Activated gamma-delta T cell (primary cell): ENCODE measurements at places on chromosomes 2 and 18.

GRCh38 chr2:13046557-13047165, 329.9 kb downstream of the TRIB2 start:
- DNase-seq, result no peak

- DNase-seq, result no peak
Measured at GRCh38 chr2:143070704-143071103, 58.5 kb upstream of the ARHGAP15 start.

DNA sequence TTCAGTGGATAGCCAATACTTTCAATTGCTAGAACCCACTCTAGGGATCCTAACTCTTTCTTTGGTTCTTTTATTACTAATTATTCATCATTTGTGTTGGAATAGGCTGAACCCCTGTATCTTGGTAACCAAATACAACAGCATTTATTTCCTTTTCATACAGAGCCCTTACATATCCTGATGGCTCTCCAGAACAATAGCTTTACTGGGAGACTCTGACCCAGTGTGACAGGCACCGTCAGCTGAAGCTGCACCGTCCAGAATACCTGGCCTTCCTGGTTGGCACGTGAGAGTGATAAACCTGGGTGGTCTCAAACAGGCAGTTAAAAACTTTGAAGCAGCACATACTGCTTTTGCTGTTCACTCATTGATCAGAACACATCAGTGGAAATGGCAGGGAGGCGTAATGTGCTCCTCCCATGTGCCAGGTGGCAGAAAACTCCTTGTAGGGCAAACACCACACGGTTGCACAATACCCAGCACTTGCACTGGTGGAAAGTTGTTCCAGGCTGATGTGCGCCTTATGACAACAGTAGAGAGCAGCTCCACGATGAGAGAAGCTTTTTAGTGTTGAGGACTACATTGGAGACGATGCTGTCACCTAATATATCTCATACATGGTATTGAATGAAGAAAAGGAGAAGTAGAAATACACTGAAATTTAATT, 456.2 kb downstream of the PARD3B start:
- no peak for DNase-seq

- DNase-seq, result no peak
Measured at GRCh38 chr2:134079373-134079772, 174.5 kb upstream of the MGAT5 start.

DNA sequence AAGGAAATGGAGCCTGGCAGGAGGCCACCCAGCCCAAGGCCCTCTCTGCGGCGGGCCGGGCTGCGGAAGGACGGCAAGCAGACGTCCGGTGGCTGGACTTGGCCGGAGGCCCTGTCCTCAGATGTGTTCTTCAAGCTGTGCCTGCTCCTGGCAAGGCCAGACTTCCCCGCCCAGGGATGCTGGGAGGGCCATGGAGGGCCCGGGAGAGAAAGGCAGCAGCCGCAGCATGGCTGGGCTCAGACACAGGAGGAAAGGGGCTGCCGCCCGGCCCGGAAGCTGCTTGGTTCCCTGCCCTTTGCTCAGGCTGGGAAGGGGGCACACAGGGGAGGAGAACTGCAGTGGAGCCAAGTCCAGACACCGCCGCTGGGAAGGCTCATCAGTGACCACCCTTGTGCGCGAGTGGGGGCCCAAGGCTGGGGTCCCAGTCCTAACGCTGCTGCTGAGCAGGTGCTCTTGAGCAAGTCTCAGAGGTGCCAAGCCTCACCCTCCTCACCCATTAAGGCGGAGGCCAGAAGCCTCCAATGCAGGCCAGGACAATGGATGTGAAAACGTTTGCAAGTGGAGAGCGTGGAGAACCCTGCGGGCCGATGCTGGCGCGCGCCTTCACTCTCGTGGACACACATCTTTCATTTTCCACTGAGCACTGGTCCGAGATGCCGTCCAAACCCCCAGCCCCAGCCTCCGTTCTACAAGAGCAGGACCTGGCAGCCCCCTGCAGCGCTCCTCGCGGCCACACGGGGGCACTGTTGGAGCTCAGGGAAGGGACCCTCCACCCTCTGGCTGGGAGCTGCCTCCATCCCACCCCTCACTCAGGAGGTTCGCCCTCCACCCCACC, 7.9 kb downstream of the CROCC2 start:
- DNase-seq, result no peak

- DNase-seq, result no peak
Measured at GRCh38 chr2:55519938-55520885, 694 bp downstream of the CFAP36 start.

- no peak for DNase-seq
Measured at GRCh38 chr18:38421021-38421420, 855.4 kb upstream of the CELF4 start.

DNA sequence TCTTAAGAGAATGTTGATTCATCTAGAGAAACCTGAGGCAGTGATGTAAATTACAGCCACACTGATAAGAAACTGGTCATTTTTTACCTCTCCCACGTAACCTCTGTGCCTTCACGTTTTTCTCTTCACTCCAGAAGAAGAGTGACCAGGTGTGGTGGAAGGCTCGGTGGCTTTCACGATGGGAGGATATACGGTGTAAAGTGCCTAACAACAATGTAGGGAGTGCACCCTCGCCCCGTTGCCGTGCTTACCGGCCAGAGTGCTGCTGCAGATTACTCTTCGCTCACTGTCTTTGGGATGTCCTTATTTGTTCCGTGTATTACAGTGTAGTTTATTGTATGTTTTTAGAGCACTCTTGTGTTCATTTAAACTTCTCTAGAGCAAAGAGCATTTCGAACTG, 46.5 kb downstream of the NCK2 start:
- DNase-seq, result no peak

DNA sequence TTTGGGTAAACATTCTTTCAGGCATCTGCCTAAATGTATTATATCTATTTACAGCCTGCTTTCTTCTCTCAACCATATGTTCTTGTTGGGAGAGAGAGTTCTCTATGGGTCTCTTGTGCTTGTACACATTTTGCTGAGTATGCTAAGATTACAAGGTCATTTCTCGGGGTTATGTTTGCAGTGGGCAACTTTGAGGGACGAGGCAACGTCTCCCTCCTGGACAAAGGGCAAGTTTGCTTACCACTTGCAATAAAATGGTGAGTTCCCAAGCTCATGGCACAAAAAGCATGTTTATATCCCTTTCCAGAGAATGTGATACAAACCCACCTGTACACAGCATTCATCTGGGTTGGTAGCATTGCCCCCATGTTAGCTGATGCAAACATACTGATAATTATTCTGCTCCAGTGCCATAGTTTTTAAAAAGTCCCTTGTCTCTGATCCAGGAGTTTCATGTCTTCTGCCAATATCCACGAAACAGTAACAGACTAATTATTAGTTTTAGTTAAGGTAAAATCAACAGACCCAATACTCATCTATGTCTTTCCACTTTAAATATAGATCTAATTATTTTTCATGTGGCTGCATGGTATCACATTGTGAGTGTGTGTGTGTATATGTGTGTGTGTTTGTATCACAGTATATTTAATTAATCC, 84.2 kb upstream of the MAPK4 start:
- no peak for DNase-seq

DNA sequence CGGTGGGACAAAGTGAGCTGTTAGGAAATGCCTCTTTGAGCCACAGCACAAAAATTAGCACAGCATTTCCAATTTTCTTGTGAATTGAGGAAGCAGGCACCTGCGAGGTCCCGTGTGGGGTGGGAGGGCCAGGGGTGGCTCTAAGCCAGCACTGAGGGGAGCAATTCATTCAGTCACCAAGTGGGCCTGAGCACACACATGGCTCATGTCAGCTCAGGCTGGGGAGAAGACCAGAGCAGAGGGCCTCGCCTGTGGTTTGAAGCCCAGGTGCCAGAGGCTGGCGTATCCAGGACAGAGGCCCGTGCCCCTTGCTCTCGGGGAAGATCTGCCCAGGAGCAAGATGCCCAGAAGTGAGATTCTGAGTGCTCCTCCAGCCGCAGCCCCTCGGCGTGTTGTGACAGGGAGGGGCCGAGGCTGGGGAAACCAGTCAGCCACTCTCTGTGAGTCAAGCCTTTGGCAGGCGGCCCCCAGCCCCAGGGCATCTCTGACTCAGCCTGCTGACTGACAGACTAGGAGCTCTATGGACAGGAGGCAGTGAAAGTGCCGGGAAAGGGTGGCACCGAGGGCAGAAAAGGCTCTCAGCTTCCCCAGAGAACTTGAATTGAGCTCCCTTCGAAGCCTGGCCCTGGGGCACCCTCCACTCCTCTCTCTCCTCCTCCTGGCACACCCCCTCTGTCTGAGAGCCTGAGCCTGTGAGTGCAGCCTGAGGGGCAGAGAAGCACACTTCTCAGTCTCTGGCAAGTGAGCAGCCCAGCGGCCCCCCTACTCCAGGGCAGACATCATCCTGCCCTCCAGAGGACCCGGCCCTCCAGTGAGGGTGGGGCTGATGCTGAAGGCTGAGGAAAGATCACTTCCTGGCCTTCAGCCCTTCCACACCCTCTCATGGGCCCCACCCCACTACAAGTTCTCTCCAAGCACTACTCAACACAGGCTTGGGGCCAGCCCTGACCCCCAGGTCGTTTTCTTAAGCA, 32.3 kb downstream of the CYP26B1 start:
- no peak for DNase-seq

DNA sequence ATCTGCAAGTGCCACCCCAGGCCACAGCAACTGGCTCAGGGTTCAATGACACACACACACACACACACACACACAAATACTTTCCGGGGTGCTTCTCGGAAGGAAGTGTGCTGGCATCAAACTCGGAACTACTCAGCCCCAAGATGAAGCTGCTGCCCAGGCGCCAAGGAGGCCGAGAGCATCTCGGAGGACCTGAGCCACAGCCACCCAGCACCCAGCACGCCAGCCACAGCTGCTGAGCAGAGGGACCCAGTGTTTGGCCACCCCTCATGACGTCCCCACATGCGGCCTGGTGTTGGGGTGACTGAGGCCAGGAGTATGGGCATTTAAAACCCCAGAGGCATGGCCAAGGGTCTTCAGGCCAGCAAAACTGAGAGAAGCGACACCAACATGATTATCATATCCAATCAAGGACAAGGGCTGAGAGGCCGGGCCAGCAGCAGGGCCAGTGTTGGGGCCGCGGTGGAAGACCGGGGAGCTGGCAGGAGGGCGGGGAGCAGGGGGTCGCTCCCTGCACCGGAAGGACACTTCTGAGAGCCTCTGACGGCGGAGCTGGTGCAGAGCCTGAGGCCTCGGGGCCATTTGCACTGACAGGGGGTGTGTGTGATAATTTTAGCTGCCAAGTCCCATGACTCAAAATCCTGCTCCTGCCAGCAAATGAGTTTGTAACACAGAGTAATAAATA, 61.8 kb downstream of the BIN1 start:
- DNase-seq, result no peak

- DNase-seq, result no peak
Measured at GRCh38 chr2:70771446-70771845, 3.4 kb upstream of the ADD2 start.

GRCh38 chr2:24918326-24919036, 1.6 kb downstream of the ADCY3 start:
- no peak for DNase-seq

DNA sequence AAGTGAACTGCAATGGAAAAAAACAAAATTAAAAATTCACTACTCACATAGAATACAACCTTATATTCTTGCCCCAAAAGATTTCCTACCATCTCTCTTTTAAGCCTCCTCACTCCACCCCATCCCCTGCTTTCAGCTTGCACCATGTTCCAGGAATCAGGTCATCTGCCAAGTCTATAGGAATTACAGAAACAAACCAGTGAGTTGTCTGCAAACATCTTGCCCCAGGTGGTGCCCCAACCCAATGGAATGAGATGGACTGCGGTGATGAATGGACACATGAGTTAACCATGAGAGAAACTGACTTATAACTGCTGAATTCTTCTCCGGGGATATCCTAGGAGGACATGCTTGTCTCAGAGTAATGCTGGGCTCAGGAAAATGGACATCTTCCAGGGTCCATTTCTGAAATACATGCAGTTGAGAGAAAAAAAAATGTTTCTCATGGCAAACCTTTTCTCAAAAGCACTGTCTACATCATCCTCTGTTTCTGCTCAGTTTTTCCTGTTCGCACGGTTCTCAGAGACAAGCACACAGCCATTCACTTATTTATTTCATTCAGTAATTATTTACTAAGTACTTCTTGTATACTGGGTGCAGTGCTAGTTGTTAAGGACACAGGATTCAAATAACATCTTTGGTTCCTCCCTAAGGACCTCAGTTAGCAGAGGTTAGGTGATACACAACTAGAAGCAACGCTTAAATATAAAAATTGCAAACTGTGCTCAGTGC, 350.0 kb downstream of the RND3 start:
- no peak for DNase-seq

DNA sequence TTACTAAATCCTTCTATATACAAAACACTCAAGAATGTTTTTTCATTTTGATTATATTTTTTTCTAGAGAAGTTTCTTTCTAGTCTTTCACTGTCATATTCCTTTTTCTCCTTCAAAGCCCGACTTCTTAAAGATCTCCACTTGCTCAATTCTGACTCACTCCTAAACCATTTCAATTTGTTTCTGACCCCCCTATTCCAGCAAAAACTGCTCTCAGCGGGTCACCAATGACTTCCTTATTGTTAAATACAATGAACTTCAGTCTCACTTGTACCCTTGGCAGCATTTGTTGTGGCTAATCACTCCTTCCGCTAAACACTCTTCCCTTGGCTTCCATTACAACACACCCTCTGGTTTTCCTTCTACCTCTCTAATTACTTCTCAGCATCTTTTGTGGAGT, 111.1 kb upstream of the RBBP8 start:
- no peak for DNase-seq

GRCh38 chr2:37506407-37507050, 162.1 kb downstream of the QPCT start:
- DNase-seq, result no peak

- DNase-seq, result no peak
Measured at GRCh38 chr2:111186933-111187332, 66.2 kb downstream of the BCL2L11 start.

GRCh38 chr2:54915101-54915500, 135.2 kb downstream of the RTN4 start:
- DNase-seq, result no peak

GRCh38 chr2:129934044-129934822, 45.2 kb upstream of the RAB6C start:
- no peak for DNase-seq

GRCh38 chr2:15117409-15118050, 443.6 kb downstream of the NBAS start:
- no peak for DNase-seq

DNA sequence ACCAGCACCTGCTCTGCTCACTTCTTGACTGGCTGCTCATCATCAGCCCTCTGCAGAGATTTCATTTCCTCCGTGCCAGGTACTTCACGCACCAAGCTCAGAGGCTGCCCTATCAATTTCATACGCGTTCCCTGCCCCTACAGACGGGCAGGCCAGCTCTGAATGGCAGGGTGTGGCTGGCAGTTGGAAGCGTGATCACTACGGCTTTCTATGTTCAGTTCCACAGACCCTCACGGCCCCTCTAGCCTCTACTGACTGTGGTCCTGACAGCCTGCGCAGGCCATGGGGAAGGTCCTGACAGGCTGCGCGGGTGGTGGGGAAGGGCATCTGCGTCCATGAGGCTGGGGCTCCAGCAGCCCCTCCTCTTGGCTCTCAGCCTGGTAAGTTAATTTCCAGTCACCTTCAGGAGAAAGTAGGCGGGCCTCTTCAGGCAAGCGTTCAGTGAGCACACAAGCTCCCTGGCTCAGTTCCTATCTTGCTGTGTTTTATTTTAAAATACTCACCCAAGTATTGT, 154.8 kb downstream of the ZNF236 start:
- DNase-seq, result no peak

GRCh38 chr2:31200972-31201371, 16.3 kb downstream of the CAPN14 start:
- no peak for DNase-seq

- DNase-seq, result no peak
Measured at GRCh38 chr2:163644238-163644637, 91.6 kb downstream of the FIGN start.
